ENCODE measurements at places on chromosomes 4 and X. TPM values are rescaled to one million over a fixed set of nuclear protein-coding genes. Genes with fewer than 3 reads are reported as not detected.
A peak's percentile ranks its signal among the peaks of the same experiment; 100 is the strongest.

The ATP2B3 gene
- total RNA-seq: 0.16 TPM

- no peaks in the 10 kb centered on the region for H3K36me3 ChIP-seq
- no peak overlapping the region for H3K27ac ChIP-seq
- no peak overlapping the region for H3K4me3 ChIP-seq
- peaks cover 2% of the 10 kb centered on the region for H3K4me1 ChIP-seq
Measured at GRCh38 chrX:153595859-153596857, 2.8 kb downstream of the CCNQ start.

The GUCY1B1 gene
- total RNA-seq: 4.3 TPM

DNA sequence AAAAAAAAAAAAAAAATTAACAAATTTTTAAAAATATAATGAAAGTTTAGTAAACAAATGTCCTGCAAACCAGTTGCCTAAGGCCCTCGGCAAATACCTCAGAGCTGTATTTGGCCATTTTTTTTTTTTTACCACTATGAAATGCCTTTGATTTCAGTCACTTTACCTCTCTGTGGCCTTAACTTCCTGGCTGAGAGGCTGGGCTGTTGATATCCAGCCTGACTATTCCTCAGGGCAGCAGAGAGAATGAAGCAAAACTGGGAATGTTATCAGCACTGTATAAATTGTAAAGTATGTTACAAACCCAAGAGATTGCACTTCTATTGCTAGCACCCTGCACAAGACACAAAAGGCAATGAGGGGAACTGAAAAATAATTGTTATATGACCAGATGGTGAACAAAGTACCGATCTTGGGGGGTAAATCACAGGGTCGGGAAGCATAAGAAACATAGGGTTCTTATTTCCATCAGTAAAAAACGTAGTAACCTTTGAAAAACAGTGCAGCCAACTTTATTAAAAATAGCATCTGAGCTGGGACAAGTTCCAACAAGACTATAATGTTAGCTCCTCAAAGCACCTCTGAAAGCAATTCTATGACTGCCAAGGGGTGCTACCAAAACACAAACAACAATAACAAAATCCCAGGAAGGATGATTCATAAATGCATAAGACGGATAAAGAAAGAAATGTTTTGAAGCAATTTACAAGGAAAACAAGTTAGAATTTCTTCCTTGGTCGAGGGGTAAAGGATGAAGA lies 18.1 kb downstream of the USP46 start:
- peaks cover 34% of the 10 kb centered on the region for H3K4me1 ChIP-seq
- H3K27ac ChIP-seq: peak overlapping the region; percentile 22
- no peak overlapping the region for H3K4me3 ChIP-seq
- peak; percentile 59 for DNase-seq
- no peaks in the 10 kb centered on the region for H3K36me3 ChIP-seq

DNA sequence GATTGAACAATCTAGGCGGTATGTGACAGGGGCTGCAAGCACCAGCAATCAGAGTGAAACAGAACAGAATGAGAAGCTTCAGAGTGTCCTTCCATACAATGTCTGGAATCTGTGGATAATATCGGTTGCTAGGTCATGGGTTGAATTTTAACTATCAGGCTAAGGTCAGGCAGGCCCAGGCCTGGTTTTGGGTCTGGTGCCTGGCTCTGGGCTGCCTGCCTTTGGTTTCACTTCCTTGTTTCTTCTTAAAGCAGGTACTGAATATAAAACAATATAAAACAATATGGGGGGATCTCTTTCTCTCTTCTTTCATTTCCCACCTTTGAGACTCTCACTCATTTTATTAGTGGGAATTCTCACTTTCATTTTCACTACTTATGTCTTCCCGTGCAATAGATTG lies 962.0 kb downstream of the CCSER1 start:
- H3K4me1 ChIP-seq: no peaks in the 10 kb centered on the region
- H3K27ac ChIP-seq: no peak overlapping the region
- no peaks in the 10 kb centered on the region for H3K27me3 ChIP-seq

GRCh38 chr4:156875055-156875454 lies 96.5 kb downstream of the PDGFC start:
- no peak overlapping the region for H3K4me3 ChIP-seq
- H3K4me1 ChIP-seq: no peaks in the 10 kb centered on the region
- H3K36me3 ChIP-seq: no peaks in the 10 kb centered on the region
- no peak overlapping the region for H3K27ac ChIP-seq

DNA sequence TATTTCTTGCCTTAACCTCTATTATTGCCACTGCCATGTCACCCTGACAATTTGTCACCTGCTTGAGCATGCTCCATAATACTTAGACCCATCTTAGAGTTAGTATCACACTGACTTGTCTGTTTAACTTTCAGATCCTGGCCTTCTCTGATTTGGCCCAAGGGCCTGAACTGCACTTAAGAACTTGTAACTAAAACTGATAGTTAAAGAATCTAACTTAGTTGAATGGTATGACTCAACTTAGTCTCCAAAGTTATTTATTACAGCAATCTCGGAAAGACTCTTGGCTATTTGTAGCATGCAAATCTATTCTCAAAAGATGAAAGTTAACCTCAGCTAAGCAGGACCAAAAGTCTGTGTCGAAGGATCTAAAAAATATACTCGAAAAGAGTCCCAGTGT lies 72.3 kb downstream of the IGSF1 start:
- H3K27ac ChIP-seq: no peak overlapping the region
- no peak overlapping the region for H3K4me3 ChIP-seq
- no peak for DNase-seq
- H3K4me1 ChIP-seq: no peaks in the 10 kb centered on the region
- H3K27me3 ChIP-seq: no peaks in the 10 kb centered on the region

GRCh38 chr4:85607624-85608023 lies 132.7 kb downstream of the ARHGAP24 start:
- no peaks in the 10 kb centered on the region for H3K27me3 ChIP-seq
- no peak for DNase-seq
- no peak overlapping the region for H3K4me3 ChIP-seq
- no peak overlapping the region for H3K27ac ChIP-seq
- H3K36me3 ChIP-seq: no peaks in the 10 kb centered on the region

GRCh38 chr4:91298156-91298700 lies 1005.5 kb upstream of the GRID2 start:
- no peaks in the 10 kb centered on the region for H3K27me3 ChIP-seq
- DNase-seq: no peak
- H3K4me1 ChIP-seq: no peaks in the 10 kb centered on the region
- no peaks in the 10 kb centered on the region for H3K36me3 ChIP-seq

The PABPC1L2A gene
- total RNA-seq: 0.99 TPM

DNA sequence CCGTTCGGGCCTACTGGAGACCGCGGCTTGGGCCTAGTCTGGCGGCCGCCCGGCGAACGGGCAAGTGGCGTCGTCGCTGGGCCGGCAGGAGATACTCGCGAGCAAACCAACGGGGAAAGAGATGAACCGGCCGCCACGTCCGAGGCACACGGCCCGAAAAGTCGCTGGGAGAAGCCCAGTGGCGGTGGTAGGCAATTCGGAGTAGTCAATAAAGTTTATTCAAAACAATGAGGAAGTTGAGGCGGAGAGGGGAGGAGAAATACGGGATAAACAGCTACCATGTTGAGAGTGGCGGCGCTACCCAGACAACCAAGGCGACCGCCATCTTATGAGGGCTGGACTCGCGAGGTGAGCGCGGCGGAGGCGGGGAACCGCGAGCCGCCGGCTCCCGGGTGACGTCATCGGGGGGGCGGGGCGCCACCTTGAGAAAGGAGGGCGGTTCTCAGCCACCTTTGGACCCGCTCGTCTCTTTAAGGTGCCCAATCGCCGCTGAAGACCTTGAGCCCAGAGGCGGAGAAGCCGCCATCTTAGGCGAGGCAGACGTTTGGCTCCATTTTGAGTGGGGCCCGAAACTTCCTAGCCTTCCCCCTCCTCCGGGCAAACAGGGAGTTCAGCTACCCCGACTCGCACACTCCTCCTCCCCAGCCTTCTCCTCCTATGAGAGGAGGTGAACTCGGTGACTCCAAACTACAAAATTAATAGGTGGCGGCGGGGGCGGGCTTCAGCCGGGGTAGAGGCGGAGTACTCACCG lies at the start of gene PHF8:
Gene PHF8, minus strand, starts transcription at position 348 of the 751 bp plus-strand sequence. CDS start 1,745 bp downstream, outside the sequence.
- H3K36me3 ChIP-seq: no peaks in the 10 kb centered on the region
- peak; percentile 96 for DNase-seq
- peak within 1 kb of the TSS; percentile 89 for H3K27ac ChIP-seq
- no peaks in the 10 kb centered on the region for H3K4me1 ChIP-seq

The IL13RA2 gene
- total RNA-seq: 9.7 TPM

- H3K4me3 ChIP-seq: no peak overlapping the region
- H3K36me3 ChIP-seq: no peaks in the 10 kb centered on the region
- no peaks in the 10 kb centered on the region for H3K27me3 ChIP-seq
- H3K4me1 ChIP-seq: peaks cover 20% of the 10 kb centered on the region
- H3K27ac ChIP-seq: no peak overlapping the region
Measured at GRCh38 chr4:94410678-94411206, 41.0 kb upstream of the PDLIM5 start.

- DNase-seq: peak; percentile 68
- H3K36me3 ChIP-seq: no peaks in the 10 kb centered on the region
- H3K27me3 ChIP-seq: no peaks in the 10 kb centered on the region
- H3K27ac ChIP-seq: peak overlapping the region; percentile 92
Measured at GRCh38 chrX:154516656-154517100, 646 bp upstream of the FAM3A start.

DNA sequence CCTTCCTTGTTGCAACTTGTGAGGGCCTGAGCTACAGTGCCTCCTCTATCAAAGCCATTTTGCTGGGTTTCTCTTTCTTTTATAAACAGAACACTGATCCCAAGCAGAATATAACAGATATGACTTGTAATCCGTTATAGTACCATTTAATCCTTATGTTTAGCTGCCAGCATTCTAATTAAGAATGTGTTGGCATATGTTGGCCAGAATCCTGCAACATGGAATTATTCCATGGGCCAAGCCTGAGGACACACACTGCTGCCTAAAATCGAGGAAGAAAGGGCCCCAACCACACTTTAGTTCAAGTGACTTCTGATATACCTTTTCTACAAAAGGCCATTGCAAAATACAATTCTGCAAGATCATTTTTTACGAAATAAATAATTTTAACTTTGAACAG lies 28.0 kb downstream of the PALLD start:
- no peak overlapping the region for H3K27ac ChIP-seq
- no peak for DNase-seq
- H3K27me3 ChIP-seq: no peaks in the 10 kb centered on the region
- no peaks in the 10 kb centered on the region for H3K36me3 ChIP-seq
- no peaks in the 10 kb centered on the region for H3K4me1 ChIP-seq

The IGFBP7 gene
- 817 TPM for total RNA-seq

The CTSO gene
- total RNA-seq: 16.7 TPM

The MID1 gene
- total RNA-seq: 18.3 TPM

The KIF4A gene
- 2.0 TPM for total RNA-seq

DNA sequence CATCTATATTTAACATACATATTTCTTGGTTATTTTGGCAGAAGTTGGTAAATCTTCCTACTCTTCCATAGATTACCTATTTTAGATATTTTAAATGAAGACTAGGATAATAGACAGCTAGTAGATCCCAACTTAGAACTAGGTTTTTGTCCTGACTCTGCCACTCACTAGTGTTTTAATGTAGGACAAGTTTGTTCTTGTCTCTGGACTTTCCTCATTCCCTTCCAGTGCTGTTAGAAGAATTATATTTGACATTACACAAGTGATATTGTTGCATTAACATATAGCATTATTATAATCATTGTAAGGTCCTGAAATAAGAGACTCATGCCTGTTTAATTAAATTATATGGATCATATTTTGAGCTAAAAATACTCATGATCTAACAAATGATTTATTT lies 24.1 kb upstream of the ALB start:
- no peaks in the 10 kb centered on the region for H3K4me1 ChIP-seq
- no peak for DNase-seq

The ANK2 gene
- total RNA-seq: 28.6 TPM

DNA sequence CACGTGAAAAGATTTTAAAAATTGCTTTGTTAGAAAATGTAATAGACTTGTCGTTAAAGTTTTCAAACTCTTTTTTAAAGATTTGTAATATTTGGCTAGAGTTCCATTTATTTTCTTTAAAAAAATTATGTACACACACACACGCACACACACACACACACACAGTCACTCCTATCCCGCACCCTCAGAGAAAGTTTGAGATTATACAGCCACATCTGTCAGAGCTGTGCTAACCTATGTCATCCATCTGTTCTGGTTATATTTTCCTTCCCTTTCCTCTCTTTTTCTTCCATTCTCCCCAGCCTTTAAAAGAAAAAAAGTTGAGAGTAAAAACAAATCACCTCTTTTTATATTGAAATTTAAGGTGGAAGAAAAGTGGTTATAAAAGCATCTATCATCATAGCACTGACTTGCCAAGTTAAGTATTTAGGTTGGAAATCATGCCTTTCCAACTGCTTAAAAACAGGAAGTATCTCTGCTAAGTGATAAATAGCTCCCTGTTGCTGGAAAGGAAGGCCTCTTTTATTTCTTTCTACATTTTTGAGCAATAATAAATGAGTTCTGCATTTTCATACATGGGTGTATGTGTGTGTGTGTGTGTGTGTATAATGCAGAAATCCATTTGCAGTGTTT lies 163.3 kb upstream of the SPRY1 start:
- no peaks in the 10 kb centered on the region for H3K27me3 ChIP-seq
- H3K27ac ChIP-seq: no peak overlapping the region
- no peaks in the 10 kb centered on the region for H3K4me1 ChIP-seq
- no peak overlapping the region for H3K4me3 ChIP-seq
- H3K36me3 ChIP-seq: no peaks in the 10 kb centered on the region

The HTR2C gene
- total RNA-seq: 0.31 TPM

The SLC10A6 gene
- total RNA-seq: 1.5 TPM

DNA sequence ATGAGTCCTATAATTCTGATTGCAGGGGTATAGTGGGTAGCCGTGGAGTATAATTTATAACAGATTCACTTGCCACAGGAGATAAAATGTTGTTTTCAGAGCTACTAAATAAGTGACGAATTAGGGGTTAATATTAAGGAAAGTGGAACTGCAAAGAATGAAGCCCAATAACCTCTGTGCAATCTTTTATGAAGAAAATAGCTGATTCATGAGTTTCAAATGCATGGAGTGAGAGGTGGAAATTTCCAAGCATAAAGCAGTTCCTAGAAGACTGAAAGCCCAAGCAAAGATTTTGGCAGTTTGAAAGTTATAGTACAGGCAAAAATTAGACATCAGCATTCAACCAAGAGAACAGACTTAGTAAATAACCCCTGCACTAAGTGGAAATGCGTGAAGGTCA lies 1782.4 kb upstream of the PCDH10 start:
- no peak overlapping the region for H3K27ac ChIP-seq
- H3K4me1 ChIP-seq: no peaks in the 10 kb centered on the region
- no peak for DNase-seq
- H3K36me3 ChIP-seq: no peaks in the 10 kb centered on the region
- no peaks in the 10 kb centered on the region for H3K27me3 ChIP-seq

DNA sequence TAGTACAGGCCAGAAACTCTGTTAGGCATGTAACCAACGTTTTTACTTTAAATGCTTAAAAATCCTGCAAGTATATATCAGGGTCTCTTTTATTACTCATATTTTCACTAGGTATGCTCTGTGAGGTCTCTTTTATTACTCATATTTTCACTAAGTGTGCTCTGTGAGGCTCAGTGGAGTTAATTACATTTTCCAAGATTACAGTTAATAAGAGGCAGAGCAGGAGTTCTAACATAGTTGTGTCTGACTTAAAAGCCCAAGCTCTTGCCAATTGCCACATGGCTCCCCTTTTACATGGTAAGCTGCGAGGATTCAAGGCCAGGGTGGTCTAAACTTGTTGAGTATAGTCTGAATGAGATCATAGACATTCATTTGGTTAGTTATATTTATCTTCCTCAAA lies 81.0 kb upstream of the ARMCX2 start:
- no peak overlapping the region for H3K4me3 ChIP-seq
- no peaks in the 10 kb centered on the region for H3K36me3 ChIP-seq
- H3K27me3 ChIP-seq: no peaks in the 10 kb centered on the region
- no peak for DNase-seq

The RTL9 gene
- 66.6 TPM for total RNA-seq

The AREG gene
- 13.0 TPM for total RNA-seq

- H3K27ac ChIP-seq: peak overlapping the region; percentile 23
- no peak for DNase-seq
- H3K4me3 ChIP-seq: peak overlapping the region; percentile 54
- no peaks in the 10 kb centered on the region for H3K4me1 ChIP-seq
- no peaks in the 10 kb centered on the region for H3K36me3 ChIP-seq
Measured at GRCh38 chr4:142405695-142406498, 440.2 kb downstream of the INPP4B start.
